SK-N-MC (cell line): ENCODE measurements at places on chromosomes 1 and 21.

DNA sequence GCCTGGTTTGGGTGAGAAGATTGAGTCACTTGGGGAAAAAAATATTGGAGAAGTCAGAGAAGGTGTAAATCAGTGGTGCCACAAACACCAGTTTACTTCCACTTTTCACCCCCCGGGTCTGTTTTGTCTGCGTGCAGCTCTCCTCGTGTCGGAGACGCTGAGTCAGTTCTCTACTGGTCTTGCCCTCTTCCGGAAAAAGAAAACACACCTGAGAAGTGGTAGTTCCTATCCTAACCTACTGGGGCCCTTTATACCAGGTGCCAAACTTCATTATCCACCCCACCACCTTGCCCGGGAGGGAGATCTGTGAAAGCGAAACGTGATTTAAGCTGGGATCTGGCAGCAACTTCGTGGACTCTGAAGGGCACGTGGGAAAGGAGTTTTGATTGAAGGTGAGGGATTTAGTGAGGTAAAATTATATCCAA is 855 bp upstream of the IVNS1ABP start:
- DNase-seq = no peak

DNA sequence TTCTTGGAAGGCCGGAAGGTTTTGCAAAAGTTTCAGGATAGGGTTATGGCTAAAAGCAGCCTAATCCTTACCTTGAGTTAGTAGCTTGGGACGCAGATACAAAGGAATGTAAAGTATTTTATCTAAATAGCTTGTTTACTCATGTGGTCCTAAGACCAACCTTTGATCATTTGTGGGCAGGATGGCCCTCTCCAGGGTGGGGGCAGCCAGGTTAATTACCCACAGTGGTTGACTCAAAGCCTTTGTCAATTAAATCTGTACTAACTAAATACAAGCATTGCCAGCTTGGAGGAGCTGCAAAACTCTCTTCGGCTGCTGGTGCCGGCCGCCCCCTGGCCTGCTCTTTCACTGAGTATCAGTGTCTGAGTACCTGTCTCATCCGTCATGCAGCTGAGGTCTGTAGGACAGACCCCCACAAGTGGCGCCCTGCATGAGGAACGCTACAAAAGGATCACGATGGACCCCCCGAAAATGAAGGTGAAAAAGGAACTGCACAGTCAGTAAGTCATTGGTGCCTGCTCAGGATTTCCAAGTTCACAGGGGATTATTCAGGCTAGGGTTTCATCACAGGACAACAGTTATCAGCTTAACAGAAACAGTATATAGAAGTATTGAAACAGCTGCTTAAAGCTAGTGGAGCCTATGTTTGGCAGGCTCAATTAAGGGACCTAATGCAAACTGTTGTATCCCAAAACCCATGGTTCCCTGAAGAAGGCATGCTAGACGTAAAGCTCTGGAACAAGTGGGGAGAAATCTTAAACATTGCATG is 212.5 kb upstream of the MAP1LC3C start:
- DNase-seq = no peak

DNA sequence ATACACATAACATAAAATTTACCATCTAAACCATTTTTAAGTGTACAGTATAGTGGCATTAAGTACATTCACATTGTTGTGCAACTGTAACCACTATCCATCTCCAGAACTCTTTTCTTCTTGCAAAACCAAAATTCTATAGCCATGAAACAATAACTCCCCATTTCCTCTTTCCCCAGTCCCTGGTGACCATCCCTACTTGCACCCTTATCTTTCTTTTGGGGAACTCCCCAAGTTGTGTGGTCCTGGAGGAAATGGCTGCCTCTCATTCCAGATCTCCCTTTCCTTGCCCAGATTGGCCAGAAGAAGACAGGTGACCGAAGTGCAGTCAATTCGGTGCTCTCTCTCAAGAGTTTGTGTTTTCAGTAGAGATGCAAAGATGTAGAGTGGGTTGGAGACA is 389.6 kb upstream of the C1orf87 start:
- no peak for DNase-seq

DNA sequence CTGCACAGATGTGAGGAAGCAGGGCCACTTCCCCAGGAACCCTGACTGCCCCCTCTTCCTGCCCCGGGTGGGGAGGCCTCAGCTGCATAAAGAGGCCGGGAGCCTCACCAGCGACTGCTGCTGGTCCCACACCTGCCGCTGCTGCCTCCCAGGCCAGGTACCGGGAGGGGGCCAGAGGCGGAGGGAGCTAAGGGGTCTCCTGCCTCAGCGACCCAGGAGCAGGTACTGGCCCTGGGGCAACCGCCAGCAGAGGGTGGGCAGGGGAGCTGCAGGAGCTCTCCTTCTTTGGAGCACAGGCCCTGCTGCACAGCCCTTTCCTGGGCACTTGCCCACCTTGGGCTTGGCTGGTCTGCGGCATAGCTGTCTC is 6.8 kb downstream of the GJC2 start:
- DNase-seq = no peak

DNA sequence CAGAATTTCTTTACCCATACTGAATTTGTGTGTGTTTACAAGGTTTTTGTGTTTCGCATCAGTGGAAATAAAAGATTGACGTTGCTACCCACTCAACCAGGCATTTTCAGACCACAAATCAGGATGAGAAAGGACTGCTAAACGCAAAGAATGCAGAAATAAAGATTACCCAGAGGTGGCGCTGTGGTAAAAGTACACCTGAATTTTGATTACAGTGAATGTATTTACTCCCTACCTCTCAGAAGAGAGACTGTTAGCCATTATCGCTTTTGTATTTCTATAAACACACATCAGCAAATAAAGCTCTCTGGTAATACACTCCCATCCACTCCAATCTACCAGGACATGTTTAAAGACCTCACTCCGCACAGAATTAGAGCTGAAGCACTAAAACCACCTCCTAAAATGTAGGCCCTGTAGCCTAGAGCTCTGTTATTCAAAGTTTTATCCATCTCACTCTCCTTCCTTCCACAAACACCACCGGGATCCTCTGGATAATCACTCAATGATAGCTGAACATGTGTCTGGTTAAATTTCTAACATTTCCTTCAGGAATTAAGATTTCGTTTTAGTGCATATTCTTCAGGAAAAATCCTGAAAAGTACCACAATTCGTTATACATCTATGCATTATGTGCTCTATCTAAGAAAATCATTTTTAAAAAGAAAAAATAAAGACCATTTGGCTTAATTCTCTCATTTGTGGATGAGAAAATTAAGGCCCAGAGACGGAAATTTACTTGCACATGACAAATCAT is 2.5 kb upstream of the LMO4 start:
- DNase-seq = no peak

GRCh38 chr21:32842146-32842545 is 70.6 kb upstream of the PAXBP1 start:
- DNase-seq = no peak

DNA sequence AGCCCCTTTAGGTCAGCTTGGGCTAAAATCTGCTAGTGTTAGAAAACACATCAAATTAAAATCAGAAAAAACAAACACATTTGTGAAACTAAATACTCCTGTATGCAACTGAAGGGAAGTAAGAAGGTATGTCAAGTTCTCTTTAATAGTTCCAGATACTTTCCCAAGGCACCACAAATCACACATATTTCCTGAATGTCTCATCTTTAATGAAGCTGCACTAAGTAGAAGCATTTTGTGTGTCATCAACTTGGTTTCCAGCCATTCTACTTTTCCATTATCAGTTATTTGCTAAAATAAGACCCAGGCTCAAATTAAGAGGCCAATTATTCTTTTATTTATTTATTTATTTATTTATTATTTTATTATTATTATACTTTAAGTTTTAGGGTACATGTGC is 34.7 kb downstream of the CRB1 start:
- DNase-seq = no peak

DNA sequence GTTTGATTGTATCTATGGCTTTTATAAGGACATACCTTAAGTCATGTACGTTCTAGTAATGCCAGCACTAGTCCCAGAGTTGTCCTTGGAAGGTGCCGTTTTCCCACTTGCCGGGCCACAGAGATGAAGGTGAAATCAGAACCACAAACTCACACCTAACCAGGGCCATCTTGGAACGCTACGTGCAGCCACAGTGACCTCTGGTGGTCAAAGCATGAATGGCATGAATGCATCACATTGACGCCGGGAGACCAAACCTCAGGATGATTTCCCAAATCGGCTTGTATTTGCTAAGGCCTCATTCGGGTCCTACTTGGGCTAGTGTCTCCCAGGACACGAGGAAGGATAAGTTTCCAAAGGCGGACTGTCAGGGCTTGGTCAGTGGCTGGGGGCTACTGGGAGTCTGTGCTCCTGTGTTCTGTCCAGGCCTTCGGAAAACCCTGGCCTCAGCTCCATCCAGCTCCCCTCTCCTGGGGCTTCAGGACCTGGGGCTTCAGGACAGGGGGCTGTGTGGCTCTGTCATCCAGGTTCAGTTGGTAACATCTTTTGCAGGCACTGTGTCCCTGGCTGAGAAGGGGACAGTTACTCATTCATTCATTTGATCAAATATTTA is 260.5 kb downstream of the PRDM2 start:
- DNase-seq = peak; percentile 32

GRCh38 chr1:27872059-27872801 is at the start of gene THEMIS2:
Gene THEMIS2 (plus strand): TSS chr1:27872544. CDS start chr1:27872572, 28 bp downstream.
- no peak for DNase-seq

- DNase-seq = no peak
These were observed 31.0 kb downstream of the FBXO42 start for GRCh38 chr1:16321176-16321867.

- no peak for DNase-seq
These were observed 14.4 kb upstream of the CPLANE2 start for GRCh38 chr1:16251381-16251780.

GRCh38 chr1:21496886-21497285 is 12.3 kb upstream of the ALPL start:
- no peak for DNase-seq

DNA sequence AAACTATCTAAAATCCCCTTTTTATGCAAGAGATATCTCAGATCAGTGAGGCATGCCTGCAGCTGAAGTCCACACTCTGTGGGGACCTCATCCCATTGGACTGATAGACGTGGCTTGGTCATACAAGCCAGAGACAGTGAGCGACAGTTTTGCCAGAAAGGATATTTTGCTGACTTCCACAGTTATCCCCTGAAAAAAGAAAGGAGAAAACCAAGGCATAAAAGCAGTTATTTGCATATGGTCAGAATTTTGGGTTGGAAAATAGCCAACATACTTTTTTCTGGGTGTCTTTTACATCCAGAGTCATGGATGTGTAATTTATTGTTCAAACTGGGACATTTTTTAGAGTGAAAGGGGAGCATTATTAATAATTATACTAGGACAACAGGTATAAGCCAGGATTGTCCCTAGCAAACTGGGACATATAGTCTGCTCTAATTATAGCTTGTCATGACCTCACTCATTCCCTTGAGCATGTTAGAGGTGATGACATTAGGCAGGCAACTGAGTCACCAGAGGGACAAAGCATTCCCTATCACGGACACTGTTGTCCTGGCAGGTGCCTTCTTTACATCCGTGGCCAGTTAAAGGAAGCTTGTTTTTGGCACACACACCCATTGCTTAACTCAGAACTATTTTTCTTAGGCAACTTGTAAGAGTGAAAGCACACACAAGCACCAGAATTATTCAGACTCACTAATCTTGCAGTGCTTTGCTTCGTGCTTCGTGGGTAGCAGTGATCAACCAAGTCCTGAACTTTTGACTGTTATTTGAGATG is 65.5 kb downstream of the PRRX1 start:
- no peak for DNase-seq

GRCh38 chr1:28354121-28354520 is 15.4 kb upstream of the PHACTR4 start:
- no peak for DNase-seq

DNA sequence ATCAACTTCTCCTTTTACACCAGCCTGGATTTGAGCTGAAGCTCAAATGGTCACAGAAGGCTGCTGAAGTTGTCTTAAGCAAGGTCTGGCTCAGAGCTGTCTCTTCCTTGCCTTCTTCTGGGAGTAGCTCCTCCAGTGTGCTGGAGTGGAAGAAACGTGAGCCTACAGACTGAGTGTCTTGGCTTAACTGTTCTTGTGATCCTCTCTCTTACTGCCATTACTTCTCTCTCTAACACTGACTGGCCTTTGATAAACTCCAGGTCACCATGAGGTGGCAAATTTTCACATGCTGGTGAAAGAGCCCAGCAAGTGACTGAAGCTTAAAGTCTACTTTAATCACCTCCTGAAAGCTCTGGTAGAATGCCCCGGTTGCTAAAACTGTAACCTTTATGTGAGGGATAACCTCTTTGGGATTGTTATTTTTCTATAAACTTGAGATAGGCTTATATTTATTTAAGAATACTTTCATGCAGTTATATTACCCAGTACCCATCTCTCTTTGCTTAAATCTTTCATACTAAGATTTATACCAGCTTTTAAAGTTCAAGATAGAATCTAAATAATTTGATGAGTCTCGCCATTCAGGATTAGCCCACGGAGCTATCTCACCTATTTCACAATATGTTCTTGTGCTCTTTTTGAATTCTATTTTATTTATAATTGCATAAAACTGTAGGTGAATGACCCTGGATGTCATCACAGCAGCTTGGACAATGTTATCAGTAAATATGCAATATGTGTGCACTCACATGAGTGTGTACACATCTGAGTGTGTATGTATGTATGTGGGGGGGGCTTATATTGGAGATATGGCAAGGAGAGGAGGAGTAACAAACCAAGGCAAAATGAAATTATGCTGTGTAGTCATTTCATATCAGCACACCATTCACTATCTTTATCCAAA is 924.0 kb downstream of the LTN1 start:
- no peak for DNase-seq

DNA sequence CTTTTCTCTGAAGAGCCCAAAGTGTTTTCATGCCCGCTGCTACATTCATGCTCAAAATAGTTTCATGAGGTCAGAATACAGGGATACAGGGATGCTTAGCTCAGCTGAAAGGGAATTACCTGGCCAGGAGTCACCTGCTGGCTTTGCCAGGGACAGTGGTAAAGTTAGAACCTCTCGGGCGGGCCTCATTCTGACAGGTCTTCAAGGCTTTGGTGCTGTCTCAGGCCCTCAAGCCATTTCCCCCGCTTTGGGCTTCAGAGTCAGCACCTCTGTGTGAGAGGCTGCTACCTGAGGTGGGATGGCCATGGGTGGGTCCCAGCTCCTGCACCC is 5.5 kb downstream of the RASSF5 start:
- DNase-seq = no peak

DNA sequence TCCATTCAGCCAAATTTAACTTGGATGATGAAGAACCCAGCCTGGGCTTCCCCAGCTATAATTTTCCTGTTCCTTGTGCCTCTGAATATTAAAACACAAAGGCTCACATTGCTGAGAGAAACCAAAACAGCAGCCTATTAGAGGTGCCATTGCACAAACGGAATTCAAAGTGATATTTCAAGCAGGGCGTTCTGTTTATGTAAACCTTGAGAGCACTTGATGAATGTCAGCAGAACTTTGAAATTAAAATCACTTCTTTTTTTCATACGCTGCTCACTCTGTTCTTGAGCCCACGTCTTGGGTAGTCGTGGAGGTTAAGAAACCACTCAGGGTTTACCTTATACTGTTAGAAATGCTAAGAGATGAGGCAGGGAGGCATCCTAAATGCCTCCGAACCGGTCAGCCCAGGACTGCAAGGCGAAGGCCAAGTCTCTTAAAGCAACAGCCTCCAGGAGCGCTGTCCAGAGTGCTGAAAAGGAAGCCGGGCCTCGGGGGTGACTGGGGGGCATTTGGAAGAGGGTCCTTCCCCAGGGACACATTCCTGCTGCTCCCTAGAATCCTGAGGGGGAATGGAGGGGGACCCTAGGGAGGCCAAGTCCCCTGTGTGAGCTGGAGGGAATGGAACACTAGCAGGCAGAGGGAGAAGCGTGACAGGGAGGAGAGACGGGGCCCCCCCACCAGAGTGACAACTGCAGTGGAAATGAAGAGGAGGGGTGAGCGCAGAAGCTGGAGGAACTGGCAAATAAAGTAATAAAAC is 154.8 kb upstream of the VAMP3 start:
- DNase-seq = no peak

- no peak for DNase-seq
These were observed 9.8 kb downstream of the THAP3 start for GRCh38 chr1:6634371-6635052.
